Eye (tissue), 1 donor: ENCODE measurements at places on chromosomes 11 and 22.

- no peak for DNase-seq
Observed at GRCh38 chr11:129247135-129247534, 55.0 kb upstream of the ARHGAP32 start.

DNA sequence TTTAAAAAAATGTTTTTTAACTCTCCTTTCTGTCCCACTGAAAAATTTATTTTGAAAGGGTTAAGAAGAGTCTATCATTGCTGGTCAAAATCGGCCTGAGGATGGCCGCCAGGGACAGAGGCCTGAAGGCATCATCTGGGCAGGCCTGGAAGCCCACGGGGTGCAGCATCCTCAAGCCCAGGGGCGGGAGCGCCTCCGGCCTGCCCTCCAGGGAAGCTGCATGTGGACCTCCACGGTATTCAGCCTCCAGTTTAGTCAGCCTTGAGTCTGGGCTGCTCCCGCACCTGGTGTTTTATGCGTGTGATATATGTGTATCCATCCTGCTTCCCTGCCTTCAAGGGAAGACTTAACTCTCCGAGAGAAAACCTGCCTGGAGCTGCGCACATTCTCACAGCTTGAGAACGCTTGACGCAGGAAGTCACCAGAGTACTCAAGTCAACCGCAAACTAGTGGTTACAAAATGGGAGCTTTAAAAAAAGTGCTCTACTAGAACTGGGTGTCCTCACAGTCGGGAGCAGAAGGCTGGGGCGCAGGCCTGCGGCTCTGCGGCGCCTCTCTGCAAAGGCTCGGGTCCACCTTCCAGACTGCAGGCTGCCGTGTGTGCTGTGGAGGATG, 13.6 kb upstream of the BID start:
- DNase-seq: no peak

DNA sequence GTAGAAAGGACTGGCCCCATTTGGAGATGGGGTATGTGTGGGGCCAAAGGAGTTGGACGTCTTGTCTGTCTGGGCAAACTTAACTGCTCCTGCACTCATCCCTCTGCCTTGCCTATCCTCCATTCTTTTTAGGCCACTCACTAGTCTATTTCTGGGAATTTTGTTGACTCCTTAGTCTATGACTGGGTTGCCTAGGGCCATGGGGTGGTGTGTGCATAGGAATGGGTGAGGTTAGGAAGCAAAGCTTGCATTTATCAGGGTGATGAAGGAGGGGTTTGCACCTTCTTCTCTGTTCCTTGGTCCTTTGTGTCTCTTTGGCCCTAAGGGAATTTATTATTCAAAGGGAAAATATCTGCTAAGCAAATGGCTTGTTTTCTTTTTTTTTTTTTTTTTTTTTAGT, 80.9 kb upstream of the OR9Q1 start:
- DNase-seq: no peak

DNA sequence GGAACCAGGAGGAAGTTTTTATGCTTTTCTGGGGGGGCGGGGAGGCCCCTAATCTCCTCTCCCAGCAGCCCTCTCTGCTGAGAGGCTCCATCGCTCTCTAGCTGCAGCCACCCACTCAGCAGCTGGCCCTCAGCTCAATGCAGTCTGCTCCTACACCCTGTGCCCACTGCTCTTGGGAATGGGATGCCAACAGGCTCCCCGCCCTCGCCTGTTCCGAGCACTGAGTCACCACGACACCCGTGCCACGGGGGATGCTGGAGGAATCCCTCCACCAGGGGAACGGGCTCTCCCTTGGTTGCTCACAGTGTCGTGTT, 23.5 kb upstream of the SUSD2 start:
- DNase-seq: no peak

GRCh38 chr11:89065066-89065465, 716 bp downstream of the GRM5 start:
- peak; percentile 22 for DNase-seq

DNA sequence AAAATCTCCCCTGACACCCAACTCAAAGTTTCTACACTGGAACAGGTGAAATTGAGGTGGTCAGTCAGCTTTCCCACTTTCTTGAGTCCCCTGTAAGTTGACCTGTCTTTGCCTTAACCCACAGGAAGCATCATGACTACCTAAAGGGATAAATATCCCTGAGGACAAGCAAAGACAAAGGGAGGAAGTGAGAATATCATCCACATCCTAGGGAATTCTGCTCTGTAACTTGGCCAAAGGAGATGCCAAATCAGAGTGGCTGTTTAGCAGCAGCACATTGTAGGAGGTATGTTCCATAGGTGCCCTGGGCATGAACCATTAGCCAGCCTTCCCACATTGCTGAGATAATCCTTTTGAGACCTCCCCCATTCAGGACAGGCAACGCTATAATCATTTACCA, 40.9 kb upstream of the MRPL17 start:
- DNase-seq: no peak

DNA sequence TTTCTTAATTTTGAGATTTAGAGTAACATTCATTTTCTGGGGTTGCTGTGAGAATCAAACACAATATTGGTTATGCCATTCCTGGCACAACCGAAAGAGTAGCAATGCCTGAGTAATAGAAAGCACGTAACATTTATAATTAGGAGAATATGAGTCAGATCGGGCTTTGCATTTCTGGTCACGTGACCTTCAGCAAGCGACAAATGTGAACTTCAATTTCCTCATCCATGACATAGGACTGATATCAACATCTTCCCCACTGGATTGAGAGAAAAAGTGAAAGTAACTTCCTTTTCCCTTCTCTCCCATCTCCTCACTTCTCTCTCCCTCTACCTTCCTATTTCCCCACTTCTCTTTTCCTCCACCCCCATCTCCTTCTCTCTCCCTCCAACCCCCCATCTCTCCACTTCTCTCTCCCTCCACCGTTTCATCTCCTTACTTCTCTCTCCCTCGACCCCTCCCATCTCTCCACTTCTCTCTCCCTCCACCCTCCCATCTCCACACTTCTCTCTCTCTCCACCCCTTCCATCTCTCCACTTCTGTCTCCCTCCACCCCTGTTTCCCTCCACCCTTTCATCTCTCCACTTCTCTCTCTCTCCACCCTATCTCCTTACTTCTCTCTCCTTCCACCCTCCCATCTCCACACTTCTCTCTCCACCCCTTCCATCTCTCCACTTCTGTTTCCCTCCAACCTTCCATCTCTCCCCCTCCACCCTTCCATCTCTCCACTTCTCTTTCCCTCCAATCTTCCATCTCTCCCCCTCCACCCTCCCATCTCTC, 33.5 kb upstream of the CAT start:
- DNase-seq: no peak

GRCh38 chr22:33188326-33188725, 130.1 kb upstream of the SYN3 start:
- no peak for DNase-seq

GRCh38 chr11:114059278-114059983, at the start of gene ZBTB16:
ZBTB16 (plus strand) TSS chr11:114059711; CDS start chr11:114063301, 3,590 bp downstream.
- DNase-seq: peak; percentile 95

GRCh38 chr11:116499396-116500003, 273.3 kb downstream of the BUD13 start:
- DNase-seq: peak; percentile 96

DNA sequence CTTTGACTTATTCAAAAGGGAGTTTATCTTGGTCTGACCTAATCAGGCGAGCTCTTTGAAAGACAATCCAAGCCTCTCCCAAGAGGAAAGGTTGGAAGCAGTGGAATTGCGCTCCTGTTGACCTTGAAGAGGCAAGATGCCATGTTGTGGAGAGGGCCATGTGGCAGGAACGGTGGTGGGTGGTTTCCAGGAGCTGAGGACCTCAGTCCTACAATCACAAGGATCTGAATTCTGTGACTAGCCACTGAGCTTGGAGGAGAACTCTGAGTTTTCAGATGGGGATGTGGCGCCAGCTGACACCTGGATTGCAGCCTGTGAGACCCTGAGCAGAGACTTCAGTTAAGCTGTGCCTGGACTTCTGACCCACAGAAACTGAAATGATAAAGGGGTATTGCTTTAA, 6.0 kb upstream of the CBX6 start:
- DNase-seq: no peak

GRCh38 chr11:47565340-47566148, at the start of gene PTPMT1:
PTPMT1 (plus strand) TSS chr11:47565599; CDS start chr11:47565623, 24 bp downstream.
- DNase-seq: peak; percentile 81

GRCh38 chr11:59810911-59811259, 307 bp upstream of the MRPL16 start:
- no peak for DNase-seq

- DNase-seq: no peak
Observed at GRCh38 chr11:117638911-117639543, 158.0 kb downstream of the DSCAML1 start.

GRCh38 chr11:13603661-13604060, 64.8 kb upstream of the FAR1 start:
- DNase-seq: no peak

- no peak for DNase-seq
Observed at GRCh38 chr11:10331548-10332289, 26.8 kb downstream of the ADM start.

GRCh38 chr11:45282081-45282480, 4.1 kb downstream of the SYT13 start:
- DNase-seq: no peak

- no peak for DNase-seq
Observed at GRCh38 chr22:17777005-17777716, 2.9 kb upstream of the BID start.

- DNase-seq: no peak
Observed at GRCh38 chr11:47560426-47560825, 5.0 kb upstream of the PTPMT1 start.

GRCh38 chr11:64745189-64745520, 1.2 kb upstream of the RASGRP2 start:
- peak; percentile 72 for DNase-seq

DNA sequence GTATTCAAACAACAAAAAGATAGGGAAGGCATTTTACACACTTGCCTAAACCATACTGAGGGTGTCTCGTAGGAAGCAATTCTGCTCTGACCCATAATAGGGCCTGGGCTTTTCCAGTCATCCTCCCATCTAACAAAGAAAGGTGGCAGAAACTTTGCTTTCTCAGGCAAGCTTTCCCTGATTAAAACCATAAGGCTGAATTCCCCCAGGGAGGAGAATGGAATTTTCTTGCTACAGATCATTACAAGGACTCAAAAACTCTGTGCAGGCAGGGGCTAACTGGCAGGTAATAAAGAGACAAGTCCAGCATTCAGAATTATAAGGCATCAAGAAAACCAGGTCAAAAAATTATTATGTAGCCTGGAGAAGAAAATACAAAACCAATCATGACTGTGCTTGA, 90.4 kb downstream of the RBFOX2 start:
- no peak for DNase-seq

DNA sequence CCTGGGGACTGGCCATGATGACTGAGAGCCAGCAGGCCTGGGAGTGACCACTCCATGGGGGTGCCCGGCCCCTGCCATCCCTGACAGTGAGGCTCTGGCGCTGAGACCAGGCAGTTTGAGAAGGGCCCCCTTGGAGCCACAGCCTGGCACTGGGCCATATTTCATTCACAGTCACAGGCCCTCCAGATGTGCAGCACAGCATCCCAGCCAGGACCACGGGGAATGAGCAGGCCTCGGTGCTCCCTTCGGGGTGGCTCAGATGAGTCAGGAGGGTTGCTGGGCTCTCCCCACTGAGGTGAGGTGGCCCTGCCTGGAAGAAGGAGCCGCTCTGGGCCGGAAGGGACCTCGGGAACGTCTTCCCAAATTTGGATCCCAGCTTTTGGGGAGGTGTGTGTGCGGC, 53.0 kb downstream of the GRAMD4 start:
- DNase-seq: no peak

DNA sequence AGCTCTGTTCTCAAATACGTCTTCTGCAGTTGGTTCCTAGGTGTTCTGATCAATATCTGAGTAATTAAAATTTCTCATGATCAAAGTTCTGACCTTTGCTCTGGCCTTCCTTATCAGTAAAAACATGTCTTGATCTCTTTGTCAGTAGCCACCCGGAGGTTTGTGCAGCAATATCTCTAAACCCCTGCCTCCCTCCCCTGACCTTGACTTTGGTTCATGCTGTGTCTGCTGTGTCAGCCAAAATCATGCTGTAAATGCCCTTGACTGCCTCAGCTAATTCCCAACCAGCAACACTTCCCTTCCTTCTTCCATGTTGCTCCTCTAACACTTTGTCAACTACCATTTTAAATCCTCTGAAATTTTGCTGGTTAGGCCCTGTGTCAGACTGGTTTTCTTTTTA, 424.7 kb downstream of the FAM181B start:
- no peak for DNase-seq

- no peak for DNase-seq
Observed at GRCh38 chr22:45598596-45599217, 72.9 kb upstream of the ATXN10 start.

DNA sequence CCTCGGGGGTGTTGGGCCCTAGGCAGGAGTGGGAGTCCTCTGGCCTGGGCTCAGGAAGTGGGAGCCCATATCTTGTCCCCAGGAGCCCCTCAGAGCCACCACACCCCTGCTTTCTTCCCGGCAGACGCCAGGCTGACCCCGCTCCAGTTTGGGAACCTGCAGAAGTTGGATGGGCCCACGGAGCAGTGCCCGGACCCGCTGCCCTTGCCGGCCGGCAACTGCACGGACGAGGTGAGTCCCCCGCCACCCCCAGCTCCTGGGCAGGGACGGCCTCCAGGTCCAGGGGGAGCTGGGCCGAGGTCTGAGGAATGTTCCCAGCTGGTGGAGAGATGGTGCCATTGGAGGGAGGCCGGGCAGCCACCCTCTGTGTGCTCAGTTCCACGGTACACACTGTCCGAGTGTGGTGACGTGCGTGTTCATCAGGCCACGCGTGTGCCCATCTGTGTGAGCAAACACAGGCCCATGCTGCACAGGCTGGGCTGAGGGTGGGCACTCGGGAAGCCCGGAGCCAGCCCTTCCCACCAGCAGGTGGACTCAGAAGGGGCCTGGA, 4.8 kb downstream of the MUC5B start:
- DNase-seq: no peak

- DNase-seq: no peak
Observed at GRCh38 chr11:3958281-3958680, 102.8 kb downstream of the STIM1 start.

DNA sequence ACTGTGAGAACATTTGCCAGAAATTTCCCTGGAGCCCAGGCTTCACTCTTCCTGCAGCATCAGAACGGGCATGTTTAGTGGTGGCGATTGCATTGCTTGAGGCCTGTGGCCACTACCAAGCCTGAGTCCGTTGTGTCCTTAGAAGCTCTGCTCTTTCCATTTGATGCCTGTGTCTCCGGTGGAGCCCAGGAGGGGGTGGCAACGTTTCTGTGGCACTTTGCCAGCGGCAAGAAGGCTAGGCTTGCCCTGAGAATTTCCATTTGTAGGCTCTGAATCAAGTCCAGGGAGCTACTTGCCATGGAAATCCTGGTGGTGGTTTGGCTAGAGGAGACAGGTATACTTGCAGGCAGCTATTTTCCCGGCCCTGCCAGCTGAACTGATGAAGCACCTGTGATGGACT, 47.1 kb downstream of the ADAMTS8 start:
- DNase-seq: no peak

GRCh38 chr22:28783786-28784671, 11.5 kb downstream of the CCDC117 start:
- no peak for DNase-seq
